Activated CD8-positive, alpha-beta memory T cell treated with anti-CD3 and anti-CD28 coated beads for 1 hour (primary cell): ENCODE measurements at places on chromosomes 3 and 15.

- DNase-seq = no peak
These were observed 539.7 kb upstream of the IL12A start for GRCh38 chr3:159448902-159449301.

GRCh38 chr15:76840830-76841460 is 64.2 kb downstream of the SCAPER start:
- no peak for DNase-seq

DNA sequence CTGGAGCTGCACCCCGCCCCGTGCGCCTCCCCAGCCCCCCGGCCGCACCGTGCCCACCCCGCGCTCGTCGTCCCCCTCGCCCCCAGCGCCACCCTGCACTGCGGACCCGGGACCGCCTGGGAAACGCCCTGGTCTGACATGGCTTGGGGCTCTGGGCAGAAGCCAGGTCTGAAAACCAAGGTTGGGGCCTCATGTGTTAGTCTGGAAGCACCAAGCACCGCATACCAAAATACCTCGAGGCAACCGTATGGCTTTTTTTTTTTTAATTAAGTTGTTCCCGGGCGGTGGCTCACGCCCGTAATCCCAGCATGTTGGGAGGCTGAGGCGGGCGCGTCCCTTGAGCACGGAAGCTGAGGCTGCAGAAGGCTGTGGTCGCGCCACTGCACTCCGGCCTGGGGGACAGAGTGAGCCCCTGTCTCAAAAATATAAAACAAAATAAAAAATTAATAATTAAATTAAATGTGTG is 91.5 kb upstream of the CHD2 start:
- no peak for DNase-seq

DNA sequence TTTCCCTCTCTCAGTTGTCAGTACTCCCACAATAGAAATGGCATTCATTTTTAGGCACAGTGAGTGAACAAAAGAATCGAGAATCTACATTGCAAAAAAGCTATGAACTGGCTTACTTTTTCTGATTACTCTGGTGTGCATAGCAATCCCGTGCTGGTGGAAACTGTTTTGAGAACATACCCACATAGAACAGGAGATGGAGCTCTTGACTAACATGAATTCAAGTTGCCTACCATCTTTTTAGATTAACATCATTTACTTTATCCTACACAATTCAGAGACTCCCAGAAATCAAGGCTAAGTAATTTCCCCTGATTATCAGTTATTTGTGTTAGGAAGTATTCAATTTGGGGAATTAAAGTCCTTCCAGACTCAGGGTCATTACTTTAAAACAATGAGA is 326.6 kb downstream of the ARPP21 start:
- DNase-seq = no peak

- no peak for DNase-seq
These were observed 9.7 kb downstream of the PRICKLE2 start for GRCh38 chr3:64215559-64215958.

DNA sequence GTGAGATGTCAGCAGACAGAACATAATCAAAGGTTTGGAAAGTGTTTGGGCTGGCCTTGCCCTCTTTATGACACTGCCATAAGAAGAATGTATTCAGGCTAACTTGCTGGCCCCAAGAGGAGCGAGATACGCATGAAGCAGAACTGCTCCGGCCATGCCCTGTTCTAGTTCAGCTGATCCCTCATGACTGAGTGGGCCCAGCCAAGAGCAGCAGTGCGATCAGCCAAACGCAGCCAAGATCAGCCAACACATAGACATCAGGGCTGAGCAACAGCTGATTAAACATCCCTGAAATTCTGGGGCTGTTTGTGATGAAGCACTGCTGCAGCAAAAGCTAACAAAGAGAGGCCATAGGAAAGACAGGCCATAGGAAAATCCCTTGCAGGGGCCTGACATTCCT is 24.1 kb downstream of the POMGNT2 start:
- no peak for DNase-seq

- no peak for DNase-seq
These were observed 251.4 kb upstream of the C2CD4B start for GRCh38 chr15:62416526-62416925.

- no peak for DNase-seq
These were observed 716.8 kb downstream of the NSUN3 start for GRCh38 chr3:94779699-94780098.

DNA sequence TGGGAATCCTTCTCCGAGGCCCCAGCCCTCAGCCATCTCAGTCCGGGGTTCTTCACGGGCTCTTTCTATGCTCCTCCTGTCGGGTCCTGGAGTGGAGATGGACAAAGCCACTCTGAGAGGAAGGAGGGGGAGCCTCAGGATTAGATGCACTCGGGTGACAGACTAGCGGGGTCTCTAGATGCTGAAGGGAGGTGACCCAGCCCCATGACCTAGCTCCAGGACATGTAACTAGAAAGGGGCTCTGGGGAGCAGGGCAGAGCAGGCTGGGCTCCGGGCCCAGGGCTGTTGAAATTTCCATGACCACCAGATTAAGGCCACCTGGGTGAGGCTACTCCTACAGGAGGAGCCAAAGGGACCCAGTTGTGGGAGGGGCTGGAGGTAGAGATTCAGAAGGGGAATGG is 14.8 kb upstream of the SKIC8 start:
- DNase-seq = no peak

- DNase-seq = no peak
These were observed 168.9 kb downstream of the CNTN3 start for GRCh38 chr3:74445541-74445940.

- no peak for DNase-seq
These were observed 6.7 kb upstream of the TM4SF1 start for GRCh38 chr3:149384167-149384566.

DNA sequence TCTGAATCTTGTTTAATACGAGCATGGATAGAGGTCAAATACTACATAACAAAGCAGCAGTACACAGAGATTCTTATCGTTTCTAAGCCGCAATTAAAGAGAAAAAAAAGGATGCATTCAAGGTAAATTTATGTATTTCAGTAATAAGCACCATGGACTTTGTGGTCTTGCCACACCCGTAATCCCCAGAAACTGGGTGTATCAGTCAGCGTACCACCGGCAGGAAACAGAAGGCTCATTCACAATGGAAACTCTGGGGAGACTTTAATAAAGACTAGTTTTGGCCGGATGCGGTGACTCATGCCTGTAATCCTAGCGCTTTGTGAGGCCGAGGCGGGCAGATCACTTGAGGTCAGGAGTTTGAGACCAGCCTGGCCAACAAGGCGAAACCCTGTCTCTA is 81.9 kb upstream of the ZNF280D start:
- no peak for DNase-seq

DNA sequence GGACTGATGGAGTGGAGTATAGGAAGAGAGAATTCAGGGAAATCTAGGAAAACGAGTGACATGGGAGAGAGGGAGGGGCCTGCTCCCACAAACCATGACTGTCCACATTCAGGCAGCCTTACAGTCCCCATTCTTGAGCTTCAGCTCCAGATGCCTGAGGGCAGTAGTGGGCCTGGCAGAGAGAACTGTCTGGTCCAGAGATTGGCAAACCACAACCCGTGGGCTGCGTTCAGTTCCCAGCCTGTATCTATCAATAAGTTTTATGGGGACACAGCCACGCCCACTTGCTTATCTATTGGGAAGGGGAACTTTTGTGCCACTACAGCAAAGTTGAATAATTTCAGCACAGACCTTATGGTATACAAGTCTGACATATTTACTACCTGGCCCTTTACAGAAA is 63.8 kb downstream of the SLCO2A1 start:
- no peak for DNase-seq

GRCh38 chr3:13578251-13578650 is 29.3 kb downstream of the FBLN2 start:
- DNase-seq = no peak

DNA sequence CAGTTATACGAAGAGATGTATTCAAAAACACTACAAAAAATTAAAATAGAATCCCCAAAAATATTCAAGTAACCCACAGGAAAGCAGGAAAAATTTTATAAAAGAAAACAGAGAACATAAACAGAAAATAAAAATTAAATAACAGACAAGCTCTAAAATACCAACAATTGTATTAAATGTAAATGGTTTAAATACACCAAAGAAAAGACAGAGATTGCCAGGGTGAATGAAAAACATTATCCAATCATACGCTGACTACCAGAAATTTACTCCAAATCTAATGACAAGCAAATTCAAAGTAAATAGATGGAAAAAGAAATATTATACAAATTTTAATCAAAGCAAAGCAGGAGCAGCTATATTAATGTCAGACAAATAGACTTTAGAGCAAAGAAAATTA is 103.6 kb downstream of the BOC start:
- no peak for DNase-seq

DNA sequence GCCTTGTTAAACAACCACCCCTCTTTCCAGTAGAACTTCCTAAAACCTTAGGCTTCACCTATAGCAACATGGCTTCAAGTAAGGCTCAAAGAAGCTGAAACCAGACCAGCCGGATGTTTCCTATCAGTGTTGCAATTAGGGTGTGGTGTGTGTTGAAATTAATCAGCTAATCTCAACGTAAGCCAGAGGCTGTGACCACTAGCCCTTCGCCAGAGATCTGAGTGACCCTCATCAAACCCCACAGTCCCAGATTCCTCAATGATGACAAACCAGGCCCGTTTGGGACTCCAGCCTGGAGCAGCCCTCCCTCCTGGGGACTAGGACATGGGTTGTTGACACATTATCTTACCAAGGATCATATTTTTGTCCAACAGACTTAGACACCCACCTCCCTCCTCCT is 27.3 kb downstream of the CYP11A1 start:
- DNase-seq = no peak

- DNase-seq = no peak
These were observed 4.4 kb downstream of the SLC6A6 start for GRCh38 chr3:14406766-14407165.

GRCh38 chr15:23670970-23671369 is 16.1 kb downstream of the NDN start:
- no peak for DNase-seq

- DNase-seq = no peak
These were observed 98.3 kb downstream of the TOP2B start for GRCh38 chr3:25566358-25566920.

DNA sequence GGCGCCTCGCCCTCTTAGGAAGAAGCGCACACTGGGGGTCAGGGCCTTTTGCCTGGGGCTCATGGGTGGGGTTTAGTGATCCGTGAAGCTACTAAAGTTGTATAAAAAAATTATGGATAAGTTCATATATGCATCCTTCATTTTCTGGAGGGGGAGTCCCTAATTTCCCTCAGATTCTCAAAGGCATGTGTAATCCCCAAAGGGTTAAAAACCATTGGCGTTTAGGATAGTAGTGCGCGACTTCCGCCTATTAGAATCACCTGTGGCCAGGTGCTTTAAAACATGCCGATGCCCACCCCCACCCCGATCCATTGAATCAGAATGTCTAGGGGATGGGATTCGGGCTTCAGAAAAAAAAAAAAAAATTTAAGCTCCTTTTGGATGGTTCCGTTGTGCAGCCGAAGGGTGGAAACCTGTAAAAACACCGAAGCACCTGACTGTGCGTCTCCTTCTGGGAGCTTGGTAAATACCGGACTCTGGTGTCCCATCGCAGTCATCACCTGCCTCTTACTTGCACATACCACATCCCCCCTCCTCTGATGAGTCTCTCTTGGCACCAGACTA is 570 bp downstream of the APH1B start:
- no peak for DNase-seq
